ELR (cell line): ENCODE measurements at places on chromosomes 12 and 14.
A peak's percentile ranks its signal among the peaks of the same experiment; 100 is the strongest.

GRCh38 chr12:114221957-114222630 lies 183.8 kb downstream of the TBX5 start:
- DNase-seq, result peak; percentile 43

GRCh38 chr12:18975933-18976332 lies 153.6 kb upstream of the PLEKHA5 start:
- no peak for DNase-seq

- no peak for DNase-seq
Observed at GRCh38 chr14:90263748-90264449, 7.5 kb downstream of the PSMC1 start.

- DNase-seq, result peak; percentile 71
Observed at GRCh38 chr12:90102957-90103652, 394.5 kb upstream of the ATP2B1 start.

DNA sequence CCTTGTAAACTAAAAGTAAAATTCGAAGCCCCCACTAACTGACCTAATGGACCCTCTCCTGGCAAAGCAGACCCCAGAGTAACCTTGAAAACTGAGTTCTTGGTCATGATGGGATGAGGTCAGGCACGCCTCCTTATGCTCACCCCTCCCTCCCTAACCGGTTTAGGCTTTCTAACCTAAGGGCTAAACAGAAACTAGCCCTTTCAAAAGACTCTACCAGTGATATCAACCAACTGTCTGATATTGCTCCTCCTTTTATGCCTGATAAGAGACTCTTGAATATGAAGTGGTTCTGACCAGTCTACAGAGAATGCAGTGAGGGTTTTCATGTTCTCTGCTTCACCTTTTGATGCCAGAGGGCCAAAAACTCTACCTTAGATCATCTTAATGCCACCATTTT lies 4.8 kb upstream of the LPCAT3 start:
- DNase-seq, result no peak

DNA sequence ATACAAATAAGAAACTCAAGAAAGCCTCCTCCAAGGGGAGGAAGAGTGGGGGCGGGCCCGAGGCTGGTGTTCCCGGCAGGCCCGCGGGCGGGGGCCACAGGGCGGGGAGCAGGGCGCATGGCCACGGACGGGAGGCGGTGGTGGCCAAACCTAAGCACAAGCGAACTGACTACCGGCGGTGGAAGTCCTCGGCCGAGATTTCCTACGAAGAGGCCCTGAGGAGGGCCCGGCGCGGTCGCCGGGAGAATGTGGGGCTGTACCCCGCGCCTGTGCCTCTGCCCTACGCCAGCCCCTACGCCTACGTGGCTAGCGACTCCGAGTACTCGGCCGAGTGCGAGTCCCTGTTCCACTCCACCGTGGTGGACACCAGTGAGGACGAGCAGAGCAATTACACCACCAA lies 8.7 kb downstream of the DACT1 start:
- no peak for DNase-seq

DNA sequence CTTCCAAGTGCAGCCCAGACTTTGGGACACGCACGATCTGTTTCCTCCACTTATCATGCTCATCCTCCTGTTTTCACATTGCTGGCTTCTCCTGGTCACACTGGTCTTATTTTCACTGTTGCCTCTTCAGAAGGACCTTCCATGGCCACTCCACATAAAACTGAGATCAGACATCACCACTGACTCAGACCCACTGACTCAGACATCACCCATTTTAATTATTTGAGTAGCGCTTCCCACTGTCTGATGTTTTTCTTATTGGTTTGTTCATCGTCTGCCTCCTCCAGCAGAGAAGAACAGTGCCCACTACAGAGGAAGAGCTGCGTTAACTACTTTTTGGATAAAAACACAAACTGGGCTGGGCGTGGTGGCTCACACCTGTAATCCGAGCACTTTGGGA lies 270.5 kb upstream of the PWP1 start:
- peak; percentile 88 for DNase-seq

- DNase-seq, result no peak
Observed at GRCh38 chr14:32934073-32934880, 4.4 kb upstream of the NPAS3 start.

GRCh38 chr14:96736439-96736838 lies 60.7 kb upstream of the VRK1 start:
- DNase-seq, result no peak

DNA sequence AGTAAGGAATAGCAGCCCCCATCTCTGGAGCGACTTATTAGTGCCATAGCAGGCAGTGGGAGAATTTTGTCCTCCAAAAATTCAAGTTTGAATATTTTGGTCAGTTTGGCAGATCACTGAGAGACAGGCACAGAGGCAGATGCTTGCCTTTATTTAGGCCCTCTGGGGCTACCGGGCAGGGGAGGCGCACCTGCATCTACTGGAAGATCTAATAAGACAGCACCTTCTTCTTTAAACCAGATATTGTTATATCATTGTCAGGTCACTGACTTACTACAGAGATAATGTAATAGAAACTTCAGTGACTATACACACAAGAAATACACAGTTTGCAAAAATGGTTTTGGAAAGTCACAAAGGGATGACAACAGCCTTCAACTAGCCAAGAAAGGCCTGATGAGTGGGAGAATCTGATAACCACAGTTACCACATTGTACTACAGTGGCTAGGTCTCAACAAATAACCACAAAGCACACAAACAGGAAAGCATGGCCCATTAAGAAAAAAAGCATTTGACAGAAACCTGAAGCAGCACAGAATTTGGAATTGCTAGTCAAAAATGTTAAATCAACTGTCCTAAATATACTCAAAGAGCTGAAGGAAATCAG lies 56.8 kb downstream of the CDK17 start:
- peak; percentile 26 for DNase-seq

- no peak for DNase-seq
Observed at GRCh38 chr12:16524378-16524777, 81.6 kb downstream of the LMO3 start.

- peak; percentile 68 for DNase-seq
Observed at GRCh38 chr12:57047981-57048380, 1.9 kb downstream of the MYO1A start.
